Astrocyte of the hippocampus (primary cell): ENCODE measurements at places on chromosomes 5 and 9.

DNA sequence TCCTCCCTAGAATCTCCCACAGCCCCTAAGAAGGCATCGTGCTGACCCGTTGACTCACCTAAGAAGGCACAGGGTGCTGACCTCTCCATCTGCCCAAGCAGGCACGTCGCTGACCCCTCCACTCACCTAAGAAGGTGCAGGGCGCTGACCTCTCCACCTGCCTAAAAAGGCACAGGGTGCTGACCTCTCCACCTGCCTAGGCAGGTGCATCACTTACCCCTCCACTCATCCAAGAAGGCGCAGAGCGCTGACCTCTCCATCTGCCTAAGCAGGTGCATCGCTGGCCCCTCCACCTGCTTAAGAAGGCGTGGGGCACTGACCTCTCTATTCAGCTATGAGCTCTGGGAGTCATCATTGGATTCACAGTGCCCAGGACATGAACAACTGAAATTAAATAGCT, 54.4 kb upstream of the FCN1 start:
- DNase-seq: no peak

DNA sequence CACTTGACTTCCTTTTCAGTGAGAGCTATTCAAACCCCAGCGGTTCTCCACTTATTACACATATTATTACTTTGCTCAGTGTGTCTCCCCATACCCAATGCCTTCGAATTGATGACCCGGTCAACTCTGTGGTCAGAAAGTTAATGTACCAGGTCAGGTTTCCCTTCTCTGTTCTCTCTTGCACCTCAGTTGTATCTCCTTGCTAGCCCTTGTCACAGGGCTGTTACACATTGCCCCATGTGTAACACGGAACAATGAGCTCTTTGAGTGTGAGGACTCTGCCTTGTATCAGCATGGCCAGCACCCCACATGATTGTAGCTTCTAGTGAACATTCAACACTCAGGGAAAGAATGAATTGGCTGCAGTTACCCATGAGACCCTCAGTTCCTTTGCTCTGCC, 73.6 kb downstream of the DOCK2 start:
- DNase-seq: no peak

GRCh38 chr5:150321784-150322183, 19.1 kb upstream of the ARSI start:
- no peak for DNase-seq

DNA sequence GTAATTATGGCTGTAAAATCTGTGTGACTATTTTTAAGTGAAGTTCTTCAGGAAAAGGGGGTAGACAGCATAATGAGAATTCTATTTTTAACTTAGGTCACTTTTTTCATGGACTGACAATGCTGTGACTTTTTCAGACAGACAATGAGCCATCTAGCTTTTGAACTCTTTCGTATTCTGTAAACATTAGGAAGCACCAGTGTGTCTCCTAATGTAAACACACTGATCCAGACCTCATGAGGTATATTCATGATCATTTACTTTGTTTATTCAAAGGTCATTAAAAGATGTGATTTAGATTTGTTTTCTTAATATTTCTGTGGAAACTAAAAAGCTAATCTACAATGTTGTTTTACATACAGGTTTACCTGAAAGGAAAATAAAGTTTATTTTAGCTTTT, 352.6 kb downstream of the ADGRV1 start:
- DNase-seq: no peak
